Fibroblast of the conjunctiva (primary cell): ENCODE measurements at places on chromosomes 5 and 9.

DNA sequence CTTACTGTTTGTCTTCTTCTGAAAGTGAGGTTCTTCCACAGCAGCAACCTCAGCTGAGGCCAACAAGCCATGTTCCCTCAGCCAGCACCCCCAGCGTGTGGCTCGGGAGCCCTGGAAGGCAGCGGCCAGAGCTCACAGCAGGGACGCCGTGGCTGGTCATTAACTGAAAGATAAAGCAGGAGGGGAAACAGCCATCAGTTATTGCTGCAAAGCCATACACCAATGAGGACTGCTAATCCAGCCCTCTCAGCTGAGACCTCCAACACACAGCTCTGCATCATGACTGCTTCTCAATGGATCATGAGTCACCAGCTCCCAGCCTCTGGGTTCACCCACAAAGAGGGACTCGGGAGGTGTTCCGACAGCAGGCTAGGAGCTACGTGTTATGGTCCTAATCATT, 24.3 kb downstream of the ABCA1 start:
- DNase-seq: no peak

DNA sequence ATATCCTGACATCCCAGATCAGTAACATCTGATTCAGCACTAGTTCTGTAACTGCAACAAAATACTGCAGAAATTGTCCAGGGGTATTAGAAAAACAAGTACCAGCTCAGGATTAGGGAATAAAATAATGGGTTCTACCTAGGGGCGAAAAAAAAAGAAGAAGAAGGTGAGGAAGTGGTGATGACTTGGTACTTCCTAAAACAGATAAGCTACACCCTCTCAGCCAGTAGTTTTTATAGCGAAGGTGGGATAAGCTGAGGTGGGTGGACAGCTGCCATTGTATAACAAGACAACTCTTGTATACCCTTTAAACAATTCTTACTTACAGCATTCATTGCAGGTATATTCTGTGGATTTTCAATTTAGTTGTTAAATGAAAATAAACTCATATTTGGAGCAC, 19.1 kb downstream of the RAPGEF6 start:
- no peak for DNase-seq

DNA sequence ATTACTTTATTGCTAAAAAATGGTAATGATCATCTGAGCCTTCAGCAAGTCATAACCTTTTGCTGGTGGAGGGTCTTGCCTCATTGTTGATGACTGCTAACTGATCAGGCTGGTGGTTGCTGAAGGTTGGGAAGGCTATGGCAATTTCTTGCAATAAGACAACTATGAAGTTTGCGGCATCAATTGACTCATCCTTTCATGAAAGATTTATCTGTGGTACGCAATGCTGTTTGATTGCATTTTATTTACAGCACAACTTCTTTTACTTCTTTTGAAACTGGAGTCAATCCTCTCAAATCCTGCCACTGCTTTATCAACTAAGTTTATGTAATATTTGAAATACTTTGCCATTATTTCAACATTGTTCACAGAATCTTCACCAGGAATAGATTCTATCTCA, 58.3 kb upstream of the ACO1 start:
- no peak for DNase-seq

GRCh38 chr5:150672237-150672883, 11.3 kb downstream of the MYOZ3 start:
- no peak for DNase-seq

DNA sequence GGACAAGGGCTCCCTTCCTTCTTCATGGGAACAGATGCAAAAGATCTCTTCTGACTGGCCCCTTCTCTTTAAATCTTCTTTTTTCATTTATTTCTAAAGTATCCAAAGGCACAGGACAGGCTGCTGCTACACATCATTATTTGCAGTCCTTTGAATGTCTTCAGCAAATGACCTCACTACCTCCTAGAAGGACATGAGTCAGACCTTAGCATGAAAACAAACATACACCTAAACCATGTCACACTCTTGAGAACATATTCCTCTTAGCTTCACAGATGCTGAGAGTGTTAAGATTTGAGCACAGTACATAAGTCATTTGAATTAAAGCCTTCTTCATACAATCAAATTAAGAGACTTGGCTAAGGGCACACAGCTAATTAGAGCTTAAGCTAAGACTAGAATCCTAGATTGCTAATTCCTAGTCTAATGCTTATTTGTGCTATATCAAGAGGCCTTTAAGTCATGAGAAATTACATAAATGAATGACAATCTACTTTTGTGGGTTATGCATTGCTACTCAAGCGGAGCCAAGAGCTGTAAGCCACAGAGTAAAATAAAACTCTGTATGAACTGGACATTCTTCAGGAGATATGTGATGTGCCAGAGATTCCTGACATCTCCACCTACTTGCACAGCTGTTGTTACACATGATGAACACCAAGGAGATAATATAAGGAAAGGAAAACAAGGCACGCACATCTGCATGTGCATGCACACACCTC, 109.1 kb upstream of the PTGER4 start:
- DNase-seq: no peak
